ENCODE measurements at places on chromosomes 5 and 9.

DNA sequence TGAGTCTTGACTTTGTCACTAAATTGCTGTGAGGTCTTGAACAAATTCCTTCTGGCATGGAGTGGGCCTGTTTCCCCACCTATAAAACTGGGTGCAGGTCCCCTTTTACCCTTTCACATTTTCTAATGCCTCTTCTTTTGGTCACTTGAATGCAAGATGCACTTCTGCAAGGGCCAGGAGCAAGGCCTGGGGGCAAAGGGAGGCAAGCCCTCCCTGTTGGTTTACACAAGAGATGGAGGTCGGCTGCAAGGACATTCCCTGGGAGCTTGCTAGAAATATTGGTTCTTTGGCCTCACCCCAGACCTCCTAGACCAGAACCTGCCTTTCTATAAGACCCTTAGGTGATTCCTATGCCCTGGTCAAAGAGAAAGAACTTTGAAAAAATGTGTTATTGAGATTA lies 5.8 kb downstream of the FOXE1 start:
- no peak overlapping the region for H3K4me3 ChIP-seq
- DNase-seq: no peak
- no peak overlapping the region for H3K27ac ChIP-seq
- H3K36me3 ChIP-seq: no peaks in the 10 kb centered on the region
- peaks cover 33% of the 10 kb centered on the region for H3K4me1 ChIP-seq
- H3K27me3 ChIP-seq: peaks cover 77% of the 10 kb centered on the region

DNA sequence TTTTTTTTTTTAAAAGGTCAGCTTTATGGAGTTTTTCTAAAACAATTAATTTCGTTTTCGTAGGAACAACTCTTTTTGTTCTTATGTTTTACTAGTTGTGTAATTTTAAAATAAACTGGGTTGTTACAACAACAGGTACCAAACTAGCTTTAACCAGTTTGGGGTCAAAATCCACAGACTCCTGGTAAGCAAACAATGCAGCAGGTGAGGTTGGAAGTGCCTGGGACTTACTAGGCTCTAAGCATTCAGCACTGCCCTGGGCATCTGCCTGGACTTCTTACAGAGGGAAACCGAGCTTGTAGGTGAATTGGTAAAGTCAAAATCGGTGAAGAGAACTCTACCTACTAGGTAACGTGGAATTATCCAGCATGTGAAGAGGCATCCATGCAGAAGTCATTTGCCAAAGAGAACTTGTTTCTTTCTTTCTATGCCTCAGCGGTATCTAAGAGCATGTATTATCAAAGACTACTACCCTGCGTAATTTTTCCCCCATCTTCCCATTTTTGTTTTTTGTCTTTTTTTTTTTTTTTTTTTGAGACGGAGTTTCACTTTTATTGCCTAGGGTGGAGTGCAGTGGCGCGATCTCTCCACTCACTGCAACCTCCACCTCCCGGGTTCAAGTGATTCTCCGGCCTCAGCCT lies 145.4 kb downstream of the KCTD16 start:
- no peaks in the 10 kb centered on the region for H3K27me3 ChIP-seq
- no peak for DNase-seq
- H3K4me1 ChIP-seq: no peaks in the 10 kb centered on the region
- H3K27ac ChIP-seq: no peak overlapping the region
- no peaks in the 10 kb centered on the region for H3K36me3 ChIP-seq

- no peak overlapping the region for H3K4me3 ChIP-seq
- H3K27me3 ChIP-seq: no peaks in the 10 kb centered on the region
- no peak for DNase-seq
- no peak overlapping the region for H3K27ac ChIP-seq
- H3K4me1 ChIP-seq: no peaks in the 10 kb centered on the region
Measured at GRCh38 chr9:28234133-28234893, 661.0 kb upstream of the C9orf72 start.

DNA sequence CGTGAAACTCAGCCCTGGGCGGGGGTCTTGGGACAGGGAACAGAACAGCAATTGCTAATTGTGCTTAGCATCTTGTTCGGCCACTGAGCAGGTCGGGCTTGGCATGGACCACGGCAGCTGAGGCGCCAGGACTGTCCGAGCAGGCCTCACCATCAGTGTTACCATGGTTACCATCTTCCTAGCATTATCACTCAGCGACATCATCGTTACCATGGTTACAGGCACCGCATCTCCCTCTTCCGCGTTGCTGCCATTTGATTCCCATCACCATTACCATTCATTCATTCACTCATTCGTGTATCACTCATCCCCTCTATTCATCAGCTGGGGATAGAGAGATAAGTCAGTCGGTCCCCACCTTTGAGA lies 81.0 kb upstream of the ZBTB43 start:
- H3K27ac ChIP-seq: peak overlapping the region; percentile 98
- H3K4me3 ChIP-seq: peak overlapping the region; percentile 94
- peaks cover 44% of the 10 kb centered on the region for H3K4me1 ChIP-seq
- no peaks in the 10 kb centered on the region for H3K36me3 ChIP-seq
- H3K27me3 ChIP-seq: no peaks in the 10 kb centered on the region

DNA sequence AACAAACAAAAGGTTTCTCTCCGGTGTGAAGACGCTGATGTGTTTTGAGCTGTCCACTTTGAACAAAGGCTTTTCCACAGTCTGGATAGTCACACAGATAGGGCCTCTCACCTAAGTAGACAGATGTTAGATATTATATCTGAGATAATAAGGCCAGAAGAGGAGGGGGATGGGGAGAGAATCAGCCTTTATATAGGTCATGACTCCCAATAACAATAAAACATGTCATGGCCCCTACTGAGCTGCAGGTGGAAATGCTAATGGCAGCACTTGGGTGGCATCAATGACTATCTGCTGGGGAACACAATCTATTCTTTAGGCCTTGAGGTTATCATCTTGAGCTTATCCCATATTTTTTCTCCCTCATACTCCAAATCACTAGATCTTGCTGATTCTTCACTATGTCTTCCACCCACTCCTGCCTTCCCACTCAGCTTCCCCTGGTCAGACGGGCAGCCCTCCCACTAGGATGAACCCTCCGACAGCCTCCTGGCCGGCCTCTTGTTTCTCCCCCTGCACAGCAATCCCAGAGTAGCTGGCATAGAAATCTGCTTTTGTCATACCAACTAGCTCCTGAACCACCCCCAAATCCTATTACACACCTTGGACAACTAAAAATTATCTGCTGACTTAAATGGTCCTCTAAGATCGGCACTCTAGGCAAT lies 11.5 kb upstream of the SLC35D2 start:
- no peak for DNase-seq
- peaks cover 14% of the 10 kb centered on the region for H3K4me1 ChIP-seq
- no peak overlapping the region for H3K27ac ChIP-seq
- no peaks in the 10 kb centered on the region for H3K36me3 ChIP-seq

GRCh38 chr9:119588874-119589744 lies 219.9 kb upstream of the BRINP1 start:
- H3K4me3 ChIP-seq: no peak overlapping the region
- no peaks in the 10 kb centered on the region for H3K4me1 ChIP-seq
- H3K27me3 ChIP-seq: no peaks in the 10 kb centered on the region
- no peaks in the 10 kb centered on the region for H3K36me3 ChIP-seq
- H3K27ac ChIP-seq: no peak overlapping the region

GRCh38 chr9:28547527-28547926 lies 974.2 kb upstream of the C9orf72 start:
- H3K4me1 ChIP-seq: no peaks in the 10 kb centered on the region
- H3K36me3 ChIP-seq: no peaks in the 10 kb centered on the region
- no peaks in the 10 kb centered on the region for H3K27me3 ChIP-seq
- H3K27ac ChIP-seq: no peak overlapping the region

DNA sequence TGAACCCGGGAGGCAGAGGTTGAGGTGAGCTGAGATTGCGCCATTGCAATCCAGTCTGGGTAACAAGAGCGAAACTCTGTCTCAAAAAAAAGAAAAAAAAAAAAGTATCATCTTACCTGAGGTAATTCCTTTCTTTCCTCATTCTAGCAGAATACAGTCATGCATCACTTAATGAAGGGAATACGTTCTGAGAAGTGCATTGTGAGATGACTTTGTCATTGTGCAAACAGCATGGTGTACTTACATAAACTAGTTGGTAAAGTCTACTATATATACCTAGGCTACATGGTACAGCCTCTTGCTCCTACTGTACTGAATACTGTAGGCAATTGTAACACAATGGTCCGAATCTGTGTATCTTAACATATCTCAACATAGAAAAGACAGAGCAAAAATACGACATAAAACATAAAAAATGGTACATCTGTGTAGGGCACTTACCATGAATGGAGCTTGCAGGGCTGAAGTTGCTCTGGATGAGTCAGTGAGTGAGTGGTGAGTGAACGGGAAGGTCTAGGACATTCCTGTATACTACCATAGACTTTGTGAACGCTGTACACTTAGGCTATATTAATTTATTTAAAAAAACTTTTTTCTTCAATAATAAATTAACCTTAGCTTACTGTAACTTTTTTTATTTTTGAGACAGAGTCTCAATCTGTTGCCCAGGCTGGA lies 100.4 kb downstream of the GLDC start:
- H3K27ac ChIP-seq: no peak overlapping the region
- no peak for DNase-seq
- H3K4me3 ChIP-seq: no peak overlapping the region
- no peaks in the 10 kb centered on the region for H3K36me3 ChIP-seq

- H3K4me1 ChIP-seq: no peaks in the 10 kb centered on the region
- no peaks in the 10 kb centered on the region for H3K36me3 ChIP-seq
- DNase-seq: no peak
- no peak overlapping the region for H3K4me3 ChIP-seq
- H3K27me3 ChIP-seq: no peaks in the 10 kb centered on the region
Measured at GRCh38 chr5:85017261-85017660, 632.6 kb upstream of the EDIL3 start.

- H3K36me3 ChIP-seq: peaks cover 91% of the 10 kb centered on the region
- no peak overlapping the region for H3K4me3 ChIP-seq
- DNase-seq: no peak
- no peak overlapping the region for H3K27ac ChIP-seq
- no peaks in the 10 kb centered on the region for H3K27me3 ChIP-seq
- H3K4me1 ChIP-seq: peaks cover 3% of the 10 kb centered on the region
Measured at GRCh38 chr5:150044329-150044681, 42.0 kb downstream of the CSF1R start.

GRCh38 chr9:130110166-130110565 lies 56.5 kb downstream of the GPR107 start:
- H3K4me3 ChIP-seq: no peak overlapping the region
- no peaks in the 10 kb centered on the region for H3K27me3 ChIP-seq
- H3K36me3 ChIP-seq: no peaks in the 10 kb centered on the region
- no peak for DNase-seq

GRCh38 chr9:109560470-109561132 lies 62.5 kb upstream of the PTPN3 start:
- DNase-seq: no peak
- H3K27me3 ChIP-seq: peaks cover 3% of the 10 kb centered on the region
- no peak overlapping the region for H3K27ac ChIP-seq
- no peak overlapping the region for H3K4me3 ChIP-seq

- no peak overlapping the region for H3K27ac ChIP-seq
- H3K36me3 ChIP-seq: no peaks in the 10 kb centered on the region
- H3K4me1 ChIP-seq: no peaks in the 10 kb centered on the region
- DNase-seq: no peak
- no peaks in the 10 kb centered on the region for H3K27me3 ChIP-seq
Measured at GRCh38 chr9:13175732-13176131, 103.8 kb downstream of the MPDZ start.

GRCh38 chr9:121861501-121862180 lies 210.2 kb downstream of the DAB2IP start:
- H3K4me3 ChIP-seq: no peak overlapping the region
- H3K27ac ChIP-seq: no peak overlapping the region
- H3K27me3 ChIP-seq: no peaks in the 10 kb centered on the region

- H3K27me3 ChIP-seq: peaks cover 38% of the 10 kb centered on the region
- no peaks in the 10 kb centered on the region for H3K36me3 ChIP-seq
- H3K4me3 ChIP-seq: no peak overlapping the region
- no peak overlapping the region for H3K27ac ChIP-seq
- peak; percentile 23 for DNase-seq
- H3K4me1 ChIP-seq: peaks cover 17% of the 10 kb centered on the region
Measured at GRCh38 chr9:14312719-14313377, 1.1 kb downstream of the NFIB start.

DNA sequence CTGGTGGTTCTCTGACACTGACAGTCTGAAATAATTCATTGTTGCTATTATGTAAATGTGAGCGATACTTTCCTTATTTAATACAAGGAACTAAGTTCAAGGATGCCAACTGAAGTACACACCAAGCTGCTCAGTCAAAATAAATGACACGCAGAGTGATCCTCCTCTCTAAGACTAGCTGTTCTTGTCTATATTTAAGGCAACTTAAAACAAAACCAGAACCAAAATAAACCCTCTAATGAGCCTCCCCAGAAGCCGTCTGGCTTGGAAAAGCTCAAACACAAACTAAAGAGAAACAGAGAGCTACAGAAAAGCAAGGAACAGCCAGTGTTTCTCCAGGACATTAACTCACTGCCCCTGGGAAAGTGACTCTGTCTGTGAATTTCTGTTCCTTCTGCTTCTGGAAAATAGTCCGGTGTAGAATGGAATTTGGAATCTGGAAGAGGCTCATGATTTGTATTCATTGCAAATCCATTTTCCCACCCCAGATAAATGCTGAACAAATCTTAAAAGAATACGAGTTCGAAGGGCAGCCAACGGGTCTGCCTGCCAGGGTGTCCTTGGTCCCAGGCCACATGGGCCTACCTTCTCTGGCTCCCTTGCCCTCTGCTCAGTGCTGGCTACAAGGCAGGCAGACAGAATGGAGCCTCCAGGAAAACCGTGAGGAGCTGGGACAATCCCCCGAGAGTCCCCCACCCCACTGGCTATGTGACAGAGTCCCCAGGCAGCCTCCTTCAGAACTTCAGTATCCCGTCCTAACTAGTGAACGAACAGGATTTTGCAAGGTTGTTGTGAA lies 14.8 kb downstream of the GGTA1 start:
- DNase-seq: peak; percentile 9
- H3K27ac ChIP-seq: peak overlapping the region; percentile 49
- no peaks in the 10 kb centered on the region for H3K36me3 ChIP-seq
- H3K4me1 ChIP-seq: peaks cover 29% of the 10 kb centered on the region
- H3K4me3 ChIP-seq: no peak overlapping the region
- no peaks in the 10 kb centered on the region for H3K27me3 ChIP-seq

GRCh38 chr9:23747088-23748075 lies 78.7 kb downstream of the ELAVL2 start:
- no peak overlapping the region for H3K4me3 ChIP-seq
- H3K27me3 ChIP-seq: no peaks in the 10 kb centered on the region
- no peak for DNase-seq

DNA sequence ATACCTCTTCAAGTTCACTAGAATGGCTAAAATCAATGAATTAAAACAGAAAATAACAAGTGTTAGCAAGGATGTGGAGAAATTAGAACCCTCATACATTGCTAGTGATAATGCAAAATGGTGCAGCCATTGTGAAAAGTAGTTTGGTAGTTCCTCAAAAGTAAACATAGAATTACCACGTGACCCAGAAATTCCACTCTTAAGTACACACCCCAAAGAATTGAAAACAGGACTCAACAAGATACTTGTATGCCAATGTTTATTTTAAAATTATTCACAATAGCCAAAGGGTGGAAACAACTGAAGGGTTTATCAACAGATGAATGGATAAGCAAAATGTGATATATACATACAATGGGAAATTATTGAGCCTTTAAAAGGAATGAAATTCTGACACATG lies 70.3 kb downstream of the BARX1 start:
- H3K27ac ChIP-seq: no peak overlapping the region
- H3K36me3 ChIP-seq: no peaks in the 10 kb centered on the region
- no peak overlapping the region for H3K4me3 ChIP-seq

All from B cell (primary cell).